Immature natural killer cell (primary cell): ENCODE measurements at places on chromosomes 3 and 15.

DNA sequence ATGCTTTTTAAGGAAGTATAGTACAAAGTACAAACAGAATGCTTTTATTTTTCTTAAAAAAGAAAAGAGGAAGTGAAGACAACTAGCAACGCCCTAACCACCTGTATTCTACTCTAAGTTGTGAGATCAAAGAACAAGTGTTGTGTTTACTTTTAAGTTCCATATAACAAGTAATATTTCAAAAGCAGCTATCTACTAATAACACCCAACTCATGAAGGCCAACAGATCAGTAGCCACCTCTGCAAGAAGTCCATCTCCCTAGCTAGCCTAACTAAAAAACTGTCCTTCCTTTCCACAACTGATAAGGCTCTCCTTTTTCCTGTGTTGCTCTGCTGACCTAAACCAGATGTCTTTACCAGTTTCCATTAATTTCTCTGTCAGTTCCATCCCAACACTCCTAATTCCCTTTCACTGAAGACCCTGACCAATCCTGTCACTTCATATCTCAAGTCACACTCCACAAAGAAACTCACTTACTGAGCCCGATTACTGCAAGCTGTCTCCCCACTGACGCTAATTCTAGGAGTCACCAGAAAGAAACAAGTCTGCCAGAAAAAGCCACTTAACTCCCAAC is 26.9 kb downstream of the PHC3 start:
- no peak for DNase-seq

- peak; percentile 36 for DNase-seq
These were observed 9.6 kb downstream of the OSBPL11 start for GRCh38 chr3:125585595-125586223.

DNA sequence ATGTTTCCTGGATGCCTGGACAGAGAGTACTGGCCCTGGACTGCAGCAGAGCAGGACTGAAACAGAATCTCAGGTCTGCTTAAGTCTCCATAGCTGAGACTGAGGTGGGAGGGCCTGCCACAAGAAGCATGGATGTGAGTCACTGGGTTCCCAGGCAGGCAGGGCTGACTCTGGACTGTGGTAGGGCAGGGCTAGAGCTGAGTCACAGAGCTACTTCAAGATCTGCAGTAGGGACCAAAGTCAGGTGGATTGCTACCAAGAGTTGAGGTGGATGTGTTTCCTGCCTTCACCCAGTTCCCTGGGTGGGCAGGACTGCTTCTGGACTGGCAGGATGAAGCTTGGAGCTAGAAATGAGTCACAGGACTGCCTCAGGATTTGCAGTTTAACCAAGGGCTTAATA is 282.9 kb downstream of the AGBL1 start:
- no peak for DNase-seq

- no peak for DNase-seq
These were observed 1655.6 kb downstream of the SI start for GRCh38 chr3:163422671-163423070.

DNA sequence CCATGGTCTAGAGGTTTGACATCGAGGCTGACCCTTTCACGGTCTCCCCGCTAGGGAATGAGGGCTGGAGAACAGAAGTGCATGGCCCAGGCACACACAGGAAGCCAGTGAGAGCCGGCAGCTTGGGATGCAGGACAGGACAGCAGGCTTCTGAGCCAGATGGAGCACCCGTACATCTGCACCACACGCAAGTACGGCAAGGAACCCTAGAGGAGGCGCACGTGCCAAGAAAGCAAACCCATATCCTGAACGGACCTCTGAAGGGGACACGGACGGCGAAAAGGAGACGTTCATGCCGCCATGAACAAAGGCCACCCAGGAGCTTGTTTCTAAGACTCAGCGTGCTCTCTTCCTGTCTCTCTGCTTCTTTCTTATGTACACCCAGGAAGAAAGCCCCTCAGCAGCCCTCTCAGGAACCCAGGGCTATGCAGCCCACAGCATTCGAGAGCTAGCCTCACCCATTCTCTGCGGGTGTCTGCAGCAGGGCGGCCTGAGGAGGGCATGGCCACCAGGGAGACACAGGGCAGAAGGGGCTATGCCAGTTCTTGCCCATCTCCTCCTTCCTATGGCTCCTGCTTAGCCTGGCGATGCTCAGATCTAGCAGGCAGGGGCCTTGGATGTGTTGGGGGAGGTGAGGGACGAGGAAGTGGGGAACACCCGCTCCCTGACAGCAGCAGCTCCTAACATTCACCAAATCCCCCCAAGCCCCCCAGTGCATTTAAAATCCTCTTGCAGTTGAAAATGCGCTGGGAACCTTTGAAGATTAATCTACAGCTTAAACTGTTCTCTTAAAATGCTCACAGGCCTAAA is 81.3 kb downstream of the PCSK6 start:
- no peak for DNase-seq

- no peak for DNase-seq
These were observed 67.6 kb upstream of the ETV5 start for GRCh38 chr3:186176373-186176990.

DNA sequence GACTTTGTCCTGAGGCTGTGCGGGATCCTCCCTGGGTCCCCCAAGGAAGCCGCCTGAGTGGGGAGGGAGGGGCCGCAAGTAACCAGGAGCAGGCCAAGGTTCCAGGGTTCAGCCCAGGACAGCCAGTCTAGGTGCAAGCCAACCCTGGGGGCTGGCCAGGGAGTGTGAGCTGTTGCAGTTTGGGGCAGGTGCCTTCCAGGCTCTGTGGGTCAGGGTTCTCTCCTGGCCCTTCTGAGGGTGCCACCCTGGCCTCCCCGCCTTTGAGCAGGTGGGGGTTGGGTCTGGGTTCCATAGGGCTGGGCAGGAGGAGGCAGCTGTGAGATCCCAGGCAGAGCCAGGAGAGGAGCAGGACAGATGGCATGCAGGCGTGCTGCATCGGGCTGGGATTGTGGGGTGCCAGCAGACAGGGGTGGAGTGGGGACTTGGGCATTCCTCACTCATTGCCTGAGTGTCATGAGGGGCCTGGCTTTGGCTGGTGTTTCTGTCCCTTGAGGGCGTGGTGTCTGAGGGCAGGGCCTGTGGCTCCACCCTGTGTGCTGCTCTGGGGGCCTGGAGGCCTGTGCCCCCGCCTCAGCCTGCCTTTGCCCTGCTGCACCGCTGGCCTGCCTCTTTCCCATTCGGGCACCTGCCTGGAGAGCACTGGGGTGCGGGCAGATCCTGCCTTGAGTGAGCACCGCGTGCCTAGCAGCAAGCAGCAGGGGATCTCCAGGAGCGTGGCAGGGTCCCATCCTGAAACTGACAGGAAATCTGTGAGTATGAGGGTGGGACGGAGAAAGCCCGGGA is 18.4 kb downstream of the KLF13 start:
- no peak for DNase-seq

DNA sequence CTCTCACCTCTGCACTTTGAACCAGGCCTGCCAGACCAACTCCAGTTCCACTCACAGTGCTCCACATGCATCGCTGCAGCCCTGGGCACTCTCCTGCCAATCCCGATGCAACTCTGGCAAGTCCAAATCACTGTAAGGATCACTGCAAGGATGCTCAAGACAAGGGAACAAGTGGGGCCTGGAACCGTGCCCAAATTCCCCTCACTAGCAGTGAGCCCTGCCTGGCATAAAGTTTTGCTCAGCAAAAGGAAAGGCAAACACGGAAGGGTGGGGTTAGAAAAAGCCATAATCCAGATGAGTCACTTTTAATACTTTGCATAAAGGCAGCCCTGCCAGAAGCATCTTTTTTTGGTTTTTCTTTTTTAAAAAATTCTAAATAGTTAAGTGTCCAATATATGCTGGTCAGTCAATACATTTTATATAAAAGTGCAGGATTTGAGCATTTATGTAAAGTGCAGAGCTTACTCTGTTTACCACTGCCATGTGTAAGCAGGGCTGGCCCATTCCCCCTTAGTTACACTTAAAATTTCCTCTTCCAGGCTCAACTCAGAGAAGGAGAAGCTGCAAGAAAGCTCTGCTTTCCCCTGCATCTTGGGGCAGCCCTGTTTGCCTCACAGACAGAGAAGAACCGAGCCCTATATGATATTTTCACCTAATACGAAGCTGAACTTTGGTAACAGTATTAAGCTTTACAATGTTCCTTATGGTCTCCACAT is 102.2 kb downstream of the CD47 start:
- peak; percentile 10 for DNase-seq

DNA sequence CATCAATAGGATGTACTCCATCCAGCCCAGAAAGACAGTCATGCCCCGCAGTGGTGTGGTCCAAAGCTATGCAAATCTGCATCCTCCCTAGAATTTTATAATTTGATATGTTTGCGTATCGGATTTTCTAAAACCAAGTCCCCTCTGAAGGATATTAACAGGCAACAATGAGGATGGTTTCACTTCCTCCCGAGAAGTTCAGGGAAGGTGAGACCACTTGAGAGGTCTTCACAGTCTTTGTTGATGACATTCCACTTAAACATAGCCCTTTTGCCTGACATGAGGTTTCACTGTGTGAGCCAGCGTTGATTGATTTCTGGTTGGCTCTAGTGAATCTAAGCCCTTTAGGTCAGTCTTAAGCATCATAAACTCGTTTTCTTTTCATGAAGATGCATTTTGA is 276.1 kb downstream of the NR2F2 start:
- DNase-seq = no peak

GRCh38 chr3:66014651-66015050 is 24.1 kb downstream of the MAGI1 start:
- DNase-seq = no peak

- no peak for DNase-seq
These were observed 9.9 kb upstream of the SAMD7 start for GRCh38 chr3:169901453-169901852.

DNA sequence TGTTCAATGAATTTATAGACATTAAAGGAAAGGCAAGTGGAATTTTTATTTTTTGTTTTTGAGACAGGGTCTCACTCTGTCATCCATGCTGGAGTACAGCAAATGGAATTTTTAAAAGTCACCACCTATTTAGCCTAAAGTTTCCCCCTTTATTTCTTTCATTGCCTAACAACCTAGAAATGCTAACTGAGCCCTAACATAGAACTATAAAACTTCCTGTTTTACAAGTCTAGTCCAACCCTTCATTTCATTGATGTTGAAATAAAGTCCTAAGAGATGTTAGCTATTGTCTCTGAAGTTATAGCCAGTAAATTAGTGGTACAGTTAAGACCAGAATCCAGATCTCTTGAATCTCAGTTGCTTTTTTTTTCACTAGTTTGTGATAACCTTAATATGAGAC is 39.0 kb downstream of the MAPK6 start:
- DNase-seq = no peak

DNA sequence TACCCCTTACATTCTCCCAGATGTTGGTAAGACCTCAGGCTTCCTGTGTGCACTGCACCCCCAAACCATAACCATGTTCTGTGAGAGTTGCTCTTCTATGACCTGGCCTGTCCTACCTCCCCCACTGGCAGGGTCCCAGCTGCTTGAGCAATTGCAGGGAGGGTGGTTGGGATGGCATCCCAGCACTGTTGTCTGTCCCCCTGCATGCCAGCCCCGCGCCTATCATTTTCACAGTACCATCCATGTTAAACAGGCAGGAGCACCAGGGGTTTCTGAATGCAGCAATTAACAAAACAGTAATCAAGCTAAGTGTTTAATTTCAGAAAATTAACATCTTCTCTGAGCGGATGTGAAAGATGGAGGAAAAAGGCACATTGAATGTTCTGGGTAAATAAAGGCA is 345.5 kb downstream of the EPHB1 start:
- no peak for DNase-seq

DNA sequence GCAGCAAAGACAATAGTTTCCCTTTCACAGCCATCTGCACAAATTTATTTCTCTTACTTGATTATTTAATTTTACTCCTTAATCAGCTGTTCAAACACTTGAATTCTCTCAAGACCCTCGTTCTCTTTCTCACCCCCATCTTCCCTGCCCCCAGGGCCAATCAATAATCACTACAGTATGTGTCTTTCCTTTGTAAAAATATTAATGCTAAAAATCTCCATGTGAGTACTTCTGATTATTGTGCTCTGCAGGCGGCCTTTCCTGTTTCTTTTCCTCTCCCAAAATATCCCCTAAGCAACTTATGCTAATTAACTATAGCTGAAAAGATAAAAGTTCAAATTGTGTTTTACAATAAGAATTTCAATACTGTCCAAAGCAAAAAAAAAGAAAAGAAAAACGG is 617.0 kb upstream of the CBLB start:
- no peak for DNase-seq

- DNase-seq = no peak
These were observed 41.4 kb upstream of the EIF1B start for GRCh38 chr3:40267937-40268724.

DNA sequence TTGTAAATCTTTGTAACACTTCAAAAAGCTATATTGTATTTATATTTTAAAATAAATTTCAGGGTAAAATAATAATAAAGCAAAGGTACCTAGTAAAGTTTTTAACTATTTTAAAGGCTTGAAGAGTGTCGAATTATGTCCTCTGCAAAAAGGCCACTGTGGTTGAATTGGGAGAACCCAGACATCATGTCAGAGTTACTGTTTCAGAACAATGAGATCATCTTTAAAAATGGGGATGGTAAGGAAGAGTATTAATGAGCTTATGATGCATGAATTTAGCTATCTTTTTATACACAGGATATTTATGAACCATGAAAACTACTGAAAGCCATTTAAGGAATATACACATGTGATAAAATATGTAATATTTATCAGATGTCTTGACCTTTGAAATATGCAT is 26.3 kb downstream of the KCNMB3 start:
- DNase-seq = no peak

GRCh38 chr3:10952525-10952924 is 40.0 kb upstream of the SLC6A1 start:
- no peak for DNase-seq

DNA sequence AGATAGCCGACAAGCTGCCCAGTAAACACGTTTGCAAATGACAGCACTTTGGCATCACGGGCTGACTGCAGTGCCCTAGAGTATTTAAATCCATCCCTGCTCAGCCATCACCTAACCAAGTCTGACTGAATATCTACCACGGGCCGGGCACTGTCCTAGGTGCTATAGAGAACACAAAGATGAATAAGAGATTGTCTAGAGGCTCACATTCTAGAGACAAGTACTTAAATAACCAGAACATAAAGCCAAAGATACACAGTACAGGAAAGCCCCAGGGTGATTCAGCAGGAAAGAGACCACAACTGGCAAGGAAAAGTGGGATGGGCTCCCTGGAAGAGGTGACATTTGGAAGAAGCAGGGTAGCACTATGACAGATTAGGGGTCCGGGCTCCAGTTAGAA is 103.5 kb downstream of the MYLK start:
- no peak for DNase-seq

- DNase-seq = no peak
These were observed 220.1 kb upstream of the PRICKLE2 start for GRCh38 chr3:64445109-64445943.

- DNase-seq = no peak
These were observed 25.9 kb upstream of the GP9 start for GRCh38 chr3:129034642-129035041.

GRCh38 chr3:63918321-63918720 is 6.1 kb upstream of the SCAANT1 start:
- DNase-seq = no peak

GRCh38 chr15:87736891-87737389 is 519.6 kb downstream of the NTRK3 start:
- DNase-seq = no peak
